ENCODE measurements at places on chromosomes 7 and 10.

- DNase-seq = no peak
Measured at GRCh38 chr7:22920672-22921071, 93.3 kb downstream of the HYCC1 start.

DNA sequence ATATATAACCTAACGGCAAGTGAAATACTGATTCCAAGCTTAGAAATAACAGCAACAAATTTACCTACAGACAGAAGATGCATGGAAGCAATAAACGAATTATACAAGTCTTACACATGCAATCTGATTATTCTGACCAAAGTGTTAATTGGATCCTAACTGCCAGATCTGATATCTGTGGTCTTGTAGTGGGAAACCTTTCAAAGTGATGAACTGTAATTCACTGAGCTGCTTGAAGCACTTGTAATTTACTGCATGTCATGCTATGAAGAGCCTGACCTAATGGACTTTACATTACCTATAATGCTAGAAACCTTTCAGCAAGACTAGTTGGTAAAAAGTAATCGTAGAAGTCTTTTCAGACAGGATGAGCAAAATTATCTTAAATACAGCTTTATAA is 205.6 kb downstream of the FOXP2 start:
- no peak for DNase-seq

DNA sequence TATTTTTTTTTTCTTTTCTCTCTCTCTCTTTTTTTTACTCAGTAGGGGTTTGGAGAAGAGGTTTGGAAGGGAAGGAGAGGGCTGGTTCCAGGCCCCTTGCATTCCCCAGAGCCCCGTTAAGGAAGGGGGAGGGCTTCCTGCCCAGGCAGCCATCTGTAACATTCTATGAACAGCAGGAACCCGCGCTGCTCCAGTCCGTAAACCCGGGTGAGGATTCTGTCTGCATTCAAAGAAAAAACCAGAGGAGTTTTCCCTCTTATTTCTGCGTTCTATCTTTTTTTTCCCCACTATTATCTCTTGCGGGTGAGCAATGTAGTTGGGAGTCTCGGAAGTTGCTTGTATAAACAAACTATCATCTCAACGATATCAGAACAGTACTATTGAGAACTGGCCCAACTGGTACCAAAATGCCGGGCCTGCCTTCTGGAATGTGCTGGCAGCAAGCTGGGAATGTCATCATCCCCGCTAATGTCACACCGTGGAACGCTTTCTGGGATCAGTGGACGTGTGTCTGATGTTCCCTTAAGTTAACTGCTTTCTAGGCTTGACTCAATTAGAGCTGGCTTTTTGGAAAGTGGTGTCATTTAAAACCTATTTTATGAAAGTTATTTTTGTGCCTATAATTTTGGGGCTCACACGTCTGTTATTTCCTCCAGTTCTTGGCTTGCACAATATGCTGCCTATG is 153.1 kb upstream of the MEOX2 start:
- DNase-seq = no peak

- no peak for DNase-seq
Measured at GRCh38 chr7:27944643-27945042, 204.7 kb downstream of the TAX1BP1 start.

GRCh38 chr10:25557136-25557535 is 376.9 kb upstream of the MYO3A start:
- no peak for DNase-seq

GRCh38 chr7:128233471-128233870 is 7.6 kb upstream of the LEP start:
- no peak for DNase-seq

DNA sequence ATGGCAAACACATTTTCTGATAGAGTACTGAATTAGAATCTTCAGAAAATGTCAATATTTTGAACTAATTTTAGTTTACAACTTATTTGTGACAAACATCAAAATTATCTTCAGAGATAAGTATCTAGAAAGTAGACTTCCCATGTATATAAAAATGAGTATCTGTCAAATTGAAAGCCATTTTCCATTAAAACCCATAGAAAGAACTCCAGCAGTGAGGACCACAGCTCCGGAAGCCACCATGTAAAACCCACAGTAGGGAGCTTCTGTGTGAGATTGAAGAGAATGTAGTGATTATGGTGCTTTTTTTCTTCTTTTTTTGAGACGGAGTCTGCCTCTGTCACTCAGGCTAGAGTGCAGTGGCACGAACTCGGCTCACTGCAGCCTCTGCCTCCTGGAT is 687.0 kb downstream of the TYW1 start:
- no peak for DNase-seq

GRCh38 chr7:69868921-69869320 is 270.6 kb downstream of the AUTS2 start:
- DNase-seq = no peak

GRCh38 chr7:37832194-37832593 is 16.2 kb upstream of the NME8 start:
- no peak for DNase-seq

All from HS-27A (cell line).